AG04449 (cell line): ENCODE measurements at places on chromosomes 2 and 18.
A peak's percentile ranks its signal among the peaks of the same experiment; 100 is the strongest.

GRCh38 chr2:146209842-146210275 is 1635.0 kb upstream of the ACVR2A start:
- DNase-seq: no peak

DNA sequence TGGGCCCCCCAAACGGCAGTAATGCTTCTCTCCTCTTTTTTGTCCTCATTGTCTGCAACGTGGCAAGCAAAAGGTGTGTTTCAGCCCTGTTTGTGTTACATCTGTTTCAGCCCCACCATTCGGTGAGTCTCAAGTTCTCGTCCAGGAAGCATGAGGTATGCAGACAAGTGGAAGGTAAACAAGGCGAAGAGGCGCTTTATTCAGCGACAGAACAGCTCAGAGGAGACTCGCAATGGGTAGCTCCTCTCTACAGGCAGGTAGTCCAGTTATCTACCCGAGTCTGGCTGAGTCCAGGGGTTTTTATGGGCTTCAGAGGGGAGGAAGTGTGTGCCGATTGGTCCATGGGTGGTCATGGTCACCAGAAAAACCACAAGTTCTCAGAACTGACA is 733.4 kb upstream of the CDH7 start:
- DNase-seq: no peak

DNA sequence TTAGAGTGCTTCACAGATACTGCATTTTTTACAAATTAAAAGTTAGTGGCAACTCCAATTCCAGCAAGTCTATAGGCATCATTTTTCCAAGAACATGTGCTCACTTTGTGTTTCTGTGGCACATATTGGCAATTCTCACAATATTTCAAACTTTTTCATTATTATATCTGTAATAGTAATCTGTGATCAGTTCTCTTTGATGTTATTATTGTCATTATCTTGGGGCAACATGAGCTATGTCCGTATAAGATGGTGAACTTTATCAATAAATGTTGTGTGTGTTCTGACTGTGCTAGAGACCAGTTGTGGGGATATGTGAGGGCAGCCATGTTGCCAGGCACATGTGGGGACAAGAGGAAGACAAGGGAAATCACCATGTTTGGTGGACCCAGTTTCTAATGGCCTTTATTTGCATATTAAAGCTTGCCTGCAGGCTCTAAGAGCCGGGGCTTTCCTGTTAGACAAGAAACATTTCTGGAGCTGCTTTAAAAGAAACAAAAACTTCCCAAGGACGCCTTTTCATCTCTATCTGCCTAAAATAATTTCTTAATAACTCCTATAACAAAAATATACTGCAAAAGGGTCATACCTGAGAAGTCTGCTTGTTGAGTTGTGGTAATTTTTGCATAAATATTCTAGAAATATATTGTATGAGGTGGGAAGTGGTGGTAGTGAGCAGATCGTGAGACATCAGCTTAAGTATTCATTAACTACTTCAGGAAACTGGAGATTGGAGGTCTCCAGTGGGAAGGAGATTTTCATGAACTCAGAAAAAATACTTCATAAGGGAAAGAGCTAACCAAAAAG is 37.2 kb downstream of the KYNU start:
- no peak for DNase-seq

GRCh38 chr18:22102953-22103646 is 66.3 kb upstream of the GATA6 start:
- no peak for DNase-seq

DNA sequence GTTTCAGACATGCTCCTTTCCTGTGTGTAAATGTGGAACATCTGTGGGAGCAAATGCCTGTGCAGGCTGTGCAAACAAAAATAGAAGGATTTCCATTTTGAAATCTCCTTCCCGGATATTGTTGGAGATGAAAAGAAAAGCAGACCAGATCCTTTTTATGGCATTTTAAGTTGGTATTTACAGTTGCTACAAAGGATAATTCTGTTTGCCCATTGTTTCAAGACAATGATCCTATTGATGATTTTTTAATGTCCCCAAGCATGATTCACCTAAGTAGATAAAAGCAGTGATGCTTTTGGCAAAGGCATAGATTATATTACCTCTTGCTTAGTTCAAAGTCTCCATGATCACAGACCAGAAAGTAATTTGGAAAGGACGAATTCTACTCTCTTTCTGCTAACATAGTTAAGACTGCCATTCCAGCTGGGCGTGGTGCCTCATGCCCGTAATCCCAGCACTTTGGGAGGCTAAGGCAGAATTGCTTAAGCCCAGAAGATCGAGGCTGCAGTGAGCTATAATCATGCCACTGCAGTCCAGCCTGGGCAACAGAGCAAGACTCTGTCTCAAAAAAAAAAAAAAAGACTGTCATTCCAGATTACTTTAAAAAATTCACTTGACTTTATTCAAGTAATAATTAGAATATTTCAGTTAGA is 209.6 kb upstream of the SLC39A10 start:
- no peak for DNase-seq

- DNase-seq: no peak
These were observed 2.7 kb upstream of the PPP4R1 start for GRCh38 chr18:9617006-9617542.

GRCh38 chr2:49950646-49951045 is 796.3 kb upstream of the FSHR start:
- DNase-seq: no peak

DNA sequence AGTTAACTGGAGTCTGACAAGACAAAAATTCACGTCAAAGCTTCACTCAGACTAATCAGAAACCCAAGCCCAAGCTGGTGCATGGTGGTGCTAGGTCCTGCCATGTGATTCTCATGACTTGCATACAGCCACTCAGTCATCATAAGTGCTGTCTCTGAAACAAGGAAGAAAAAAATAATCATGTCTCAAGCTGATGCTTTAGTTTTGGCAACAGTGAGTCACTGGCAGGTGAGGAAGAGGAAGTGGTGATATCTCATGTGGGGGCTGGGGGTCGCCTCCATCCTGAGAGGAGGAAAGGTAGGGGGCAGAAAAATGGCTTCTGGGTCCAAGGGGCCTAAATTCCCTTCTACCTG is 136.3 kb downstream of the TMEM163 start:
- no peak for DNase-seq

GRCh38 chr2:136131484-136131960 is 13.6 kb upstream of the CXCR4 start:
- DNase-seq: no peak

DNA sequence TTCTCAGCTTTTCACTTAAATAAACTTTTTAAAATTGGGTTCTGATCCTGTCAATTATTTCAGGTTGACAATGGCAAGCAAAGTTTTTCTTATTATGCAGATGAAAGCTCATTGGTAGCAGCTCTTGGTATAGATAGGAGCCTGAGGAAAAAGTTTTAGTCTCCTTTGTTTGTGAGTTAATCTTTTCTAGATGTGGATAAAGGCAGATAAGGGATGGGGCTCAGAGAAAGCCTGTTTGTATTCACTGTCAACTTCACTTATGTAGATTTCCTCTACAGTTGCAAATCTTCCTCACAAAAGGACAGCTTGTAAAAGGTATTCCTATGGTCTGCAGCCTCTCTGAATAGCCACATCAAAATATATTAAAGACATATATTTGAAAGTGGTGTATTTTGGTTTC is 224.5 kb upstream of the SPOPL start:
- no peak for DNase-seq

GRCh38 chr2:5781679-5782078 is 89.5 kb downstream of the SOX11 start:
- no peak for DNase-seq

- DNase-seq: no peak
These were observed 30.1 kb downstream of the SH2D6 start for GRCh38 chr2:85448461-85449213.

- DNase-seq: no peak
These were observed 10.5 kb upstream of the KLF7 start for GRCh38 chr2:207176247-207176646.

DNA sequence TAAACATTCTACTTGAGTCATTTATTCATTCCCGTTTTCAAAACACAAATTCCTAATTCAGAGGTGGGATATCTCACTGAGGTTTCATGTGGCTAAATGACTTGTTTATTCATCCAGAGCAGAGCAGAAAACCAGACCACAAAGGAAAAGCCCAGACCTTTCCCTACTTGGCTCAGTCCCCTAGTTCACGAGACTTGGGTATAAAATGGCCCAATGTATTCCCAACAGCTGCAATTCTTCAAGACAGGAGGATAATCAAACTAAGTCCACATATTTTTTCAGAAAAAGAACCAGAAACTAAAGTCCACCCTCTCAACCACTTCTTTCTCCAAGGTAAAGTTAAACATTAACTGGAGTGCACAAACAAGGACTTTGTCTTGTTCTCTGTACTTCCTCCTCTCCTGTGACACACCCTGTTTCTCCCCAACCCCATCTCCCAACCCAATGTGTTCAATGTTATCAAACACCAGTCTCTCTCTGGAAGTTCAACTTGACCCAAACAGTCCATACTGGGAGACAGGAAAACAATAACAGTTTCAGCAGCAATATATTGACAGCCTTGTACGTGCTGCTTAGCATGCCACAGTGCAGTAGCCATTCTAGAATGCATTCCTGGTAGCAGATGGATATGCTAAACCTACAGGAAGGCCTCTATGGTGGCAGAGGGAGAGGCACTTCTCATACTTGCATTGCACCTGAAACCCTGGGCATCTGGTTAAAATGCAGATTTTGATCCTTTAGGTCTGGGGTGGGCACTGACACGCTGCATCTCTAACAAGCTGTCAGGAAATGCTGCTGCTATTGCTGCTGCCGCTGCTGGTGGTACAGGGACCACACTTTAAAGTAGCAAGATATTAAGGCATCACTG is 110.7 kb downstream of the INO80D start:
- no peak for DNase-seq

DNA sequence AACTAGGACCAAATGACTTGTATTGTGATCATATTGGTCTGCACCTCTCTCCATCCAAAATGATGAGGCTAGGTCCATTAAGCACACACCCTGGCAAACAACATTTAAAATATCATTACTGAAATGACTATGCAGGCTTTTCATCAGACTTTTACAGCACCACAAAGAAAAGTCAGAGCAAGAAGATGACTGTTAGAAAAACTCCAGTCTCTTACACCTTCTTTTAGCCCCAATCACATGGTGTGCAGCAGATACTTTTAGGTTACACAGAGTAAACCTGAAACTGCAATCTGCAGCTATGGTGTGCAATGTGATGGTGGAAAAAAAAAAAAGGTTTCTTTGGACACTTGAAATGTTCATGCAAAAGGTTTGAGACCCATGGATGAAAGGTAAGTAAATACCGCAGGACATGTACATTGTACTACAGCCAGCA is 5.4 kb upstream of the POLI start:
- DNase-seq: no peak

DNA sequence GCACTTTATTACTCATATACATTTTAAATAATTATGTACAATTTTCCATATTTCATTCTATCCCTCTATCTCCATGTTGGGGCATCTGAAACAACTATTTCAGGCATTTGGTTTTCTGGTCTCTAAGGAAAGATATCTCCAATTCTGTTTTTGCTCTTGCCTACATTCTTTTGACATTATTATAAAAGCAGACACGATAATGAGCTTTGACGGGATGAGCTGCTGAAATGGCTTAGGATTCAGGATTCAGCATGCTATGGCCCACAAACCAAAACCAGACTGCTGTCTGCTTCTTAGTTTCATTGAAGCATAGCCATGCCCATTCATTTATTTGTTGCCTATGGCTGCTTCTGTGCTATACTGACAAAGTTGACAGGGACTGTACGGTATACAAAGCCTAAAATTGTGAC is 42.7 kb upstream of the GLS start:
- no peak for DNase-seq

- no peak for DNase-seq
These were observed 128.8 kb upstream of the REV1 start for GRCh38 chr2:99618579-99619097.

- no peak for DNase-seq
These were observed 139.0 kb downstream of the UXS1 start for GRCh38 chr2:106054880-106055655.

DNA sequence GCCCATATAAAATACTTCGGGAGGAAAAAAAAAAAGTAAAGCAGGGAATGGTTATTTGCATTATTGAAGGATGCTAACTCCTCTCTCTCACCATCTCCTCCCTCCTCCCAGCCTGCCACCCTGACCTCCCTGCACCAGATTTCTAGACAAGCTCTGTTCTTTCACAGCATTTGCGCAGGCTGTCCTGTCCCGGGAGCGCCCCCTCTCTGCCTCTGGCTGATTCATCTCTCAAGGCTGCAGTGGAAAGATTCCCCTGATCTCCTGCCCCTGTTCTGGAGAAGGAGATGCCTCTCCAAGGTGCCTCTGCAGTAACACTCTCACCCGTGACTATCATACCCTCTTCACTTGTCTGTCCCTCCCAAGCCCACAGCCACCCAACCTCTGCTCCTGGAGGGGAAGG is 38.5 kb downstream of the COL4A4 start:
- DNase-seq: no peak

GRCh38 chr2:35462226-35462998 is 893.2 kb upstream of the CRIM1 start:
- DNase-seq: peak; percentile 21

GRCh38 chr18:43277164-43277600 is at the start of gene SYT4:
SYT4 (minus strand) TSS chr18:43277490; CDS start chr18:43277281, 209 bp downstream.
- no peak for DNase-seq

DNA sequence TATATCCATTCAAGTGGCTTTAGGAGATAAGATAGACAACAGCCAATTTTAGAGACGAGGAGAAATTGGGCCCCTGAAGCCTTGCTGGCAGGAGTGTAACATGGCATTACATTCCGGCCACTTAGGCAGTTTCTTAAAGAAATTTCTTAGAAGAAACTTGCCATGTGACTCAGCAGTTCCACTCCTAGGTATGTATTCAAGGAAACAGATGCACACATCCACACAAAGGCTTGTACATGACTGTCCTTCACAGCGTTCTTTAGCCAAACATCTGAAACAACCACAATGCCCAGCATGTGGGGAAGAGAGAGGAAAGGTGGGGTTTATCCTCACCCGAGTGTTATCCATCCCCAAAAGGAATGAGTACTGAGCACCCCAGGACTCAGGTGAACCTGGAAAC is 107.1 kb downstream of the NFATC1 start:
- no peak for DNase-seq

DNA sequence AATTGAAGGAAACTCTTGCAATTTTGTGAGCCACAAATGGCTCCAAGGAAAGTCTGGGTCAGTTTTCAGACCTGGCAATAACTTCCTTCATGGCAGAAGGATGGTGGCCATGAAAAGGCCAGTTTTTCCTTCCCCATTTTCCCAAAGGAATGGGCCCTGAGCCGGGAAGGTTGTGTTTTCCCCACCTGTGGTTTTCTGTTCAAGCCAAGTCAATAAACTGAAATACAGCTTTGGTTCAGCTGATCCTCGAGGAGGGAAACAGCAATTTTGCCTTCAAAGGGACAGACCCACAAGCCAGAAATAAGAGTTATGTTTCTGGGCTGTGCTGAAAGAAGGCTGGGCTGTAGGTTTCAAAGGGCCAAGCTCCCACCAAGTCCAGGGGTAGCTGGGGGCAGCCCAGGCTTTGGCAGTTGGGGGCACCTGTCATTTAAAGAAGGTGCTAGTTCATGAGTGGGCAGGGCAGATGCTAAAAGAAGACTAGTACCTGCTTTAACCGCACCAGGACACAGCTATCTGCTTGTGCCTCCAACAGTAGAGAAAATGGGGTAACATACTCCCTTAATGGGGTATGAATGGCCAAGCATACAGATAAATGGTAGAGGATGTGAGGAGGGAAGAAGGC is 97.0 kb downstream of the TTC32 start:
- DNase-seq: no peak

GRCh38 chr18:21386523-21387240 is 144.7 kb downstream of the GREB1L start:
- DNase-seq: no peak
